ENCODE measurements at places on chromosomes 1 and 21.

- DNase-seq = no peak
These were observed 122.1 kb downstream of the LRIG2 start for GRCh38 chr1:113194846-113195830.

DNA sequence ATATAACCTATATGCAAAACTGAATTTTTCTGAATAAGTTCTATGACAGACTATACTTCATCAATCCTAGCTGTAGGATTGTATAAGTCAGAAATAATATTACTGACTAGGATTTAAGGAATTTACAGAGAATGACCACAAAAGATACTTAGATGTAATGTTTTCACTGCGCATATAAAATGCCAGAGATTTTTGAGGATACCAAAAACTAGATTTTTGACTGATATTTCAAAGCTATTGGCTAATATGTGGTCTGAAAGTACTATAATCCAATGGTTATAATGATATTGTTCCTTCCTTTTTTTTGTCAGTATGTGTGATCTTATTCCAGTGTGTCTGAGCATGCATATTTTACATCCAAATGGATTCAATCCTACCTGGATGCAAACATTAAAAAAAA lies 17.0 kb upstream of the IFI44L start:
- DNase-seq = no peak

DNA sequence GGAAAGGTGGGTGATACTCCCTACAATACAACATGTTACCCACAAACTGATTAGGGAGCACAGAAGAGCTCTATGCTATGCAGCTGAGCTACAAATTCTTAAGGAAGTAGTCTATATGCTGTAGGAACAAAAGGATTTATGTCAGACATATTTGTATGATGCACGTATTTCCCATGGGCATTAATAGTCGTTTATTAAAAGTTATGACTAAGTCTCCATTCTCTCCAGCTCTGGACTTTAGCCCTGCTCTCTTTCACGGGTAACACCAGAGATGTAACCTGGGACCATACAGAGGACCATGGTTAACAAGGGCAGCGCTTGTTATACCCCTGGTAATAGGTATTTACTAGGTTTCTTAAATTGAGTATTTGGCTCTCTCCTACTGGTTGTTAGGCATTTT lies 168.2 kb upstream of the C1orf105 start:
- no peak for DNase-seq

DNA sequence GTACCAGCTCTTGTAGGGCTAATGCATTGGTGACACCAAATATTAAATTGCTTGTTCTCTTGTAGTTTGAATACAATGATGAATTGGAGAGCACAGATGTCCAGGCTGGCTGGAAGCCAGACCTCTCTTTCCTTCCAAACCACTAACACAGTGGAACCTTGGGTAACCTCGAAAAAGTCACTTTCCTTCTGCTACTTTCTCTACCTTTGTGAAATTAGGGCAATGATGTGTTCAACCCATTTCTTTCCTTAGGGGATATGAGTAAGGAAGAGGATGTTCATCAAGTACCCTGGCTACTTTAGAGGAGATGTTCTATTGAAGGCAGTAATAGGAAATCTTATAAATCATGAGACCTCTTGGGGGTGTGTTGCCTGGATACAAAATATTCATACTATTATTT lies 55.7 kb downstream of the XCL2 start:
- DNase-seq = peak; percentile 34

Data from ELR (cell line).